ENCODE measurements at places on chromosomes 16 and 17. TPM values are rescaled to one million over a fixed set of nuclear protein-coding genes. Genes with fewer than 3 reads are reported as not detected.

- H3K4me1 ChIP-seq, result peaks cover 6% of the 10 kb centered on the region
- no peak for DNase-seq
- no peak overlapping the region for H3K27ac ChIP-seq
- H3K4me3 ChIP-seq, result no peak overlapping the region
These were observed 16.5 kb upstream of the ZC3H18 start for GRCh38 chr16:88553739-88554138.

DNA sequence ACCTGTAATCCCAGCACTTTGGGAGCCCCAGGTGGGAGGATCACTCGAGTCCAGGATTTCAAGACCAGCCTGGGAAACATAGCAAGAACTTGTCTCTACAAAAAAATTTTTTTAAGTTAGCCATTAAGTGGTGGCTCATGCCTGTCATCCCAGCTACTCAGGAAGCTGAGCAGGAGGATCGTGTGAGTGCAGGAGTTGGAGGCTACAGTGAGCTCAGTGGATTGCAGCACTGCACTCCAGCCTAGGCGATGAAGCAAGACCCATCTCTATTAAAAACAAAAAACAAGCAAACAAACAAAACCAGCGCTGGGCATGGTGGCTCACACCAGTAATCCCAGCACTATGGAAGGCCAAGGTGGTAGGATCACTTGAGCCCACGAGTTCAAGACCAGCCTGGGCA lies 38.0 kb downstream of the HEATR3 start:
- H3K4me1 ChIP-seq, result peaks cover 13% of the 10 kb centered on the region

ARL5C gene
- total RNA-seq, result not detected

DNA sequence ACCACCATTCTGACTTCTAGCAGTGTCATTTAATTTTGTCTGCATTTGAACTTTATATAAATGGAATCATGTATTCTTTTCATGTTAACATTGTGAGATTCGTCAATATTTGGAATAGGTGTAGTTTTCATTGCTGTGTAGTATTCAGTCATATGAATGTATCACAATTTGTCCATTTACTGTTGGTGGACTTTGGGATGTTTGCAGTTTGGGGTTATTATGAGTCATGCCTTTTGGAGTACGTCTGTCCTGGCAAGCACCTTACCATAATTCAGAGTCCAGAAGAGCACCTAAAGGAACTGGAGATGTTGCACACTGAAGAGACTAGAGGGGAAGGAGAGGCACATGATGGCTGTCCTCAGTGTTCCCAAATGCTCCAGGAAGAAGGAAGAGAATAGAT lies 3.1 kb upstream of the PHKG2 start:
- H3K4me3 ChIP-seq, result no peak overlapping the region
- no peak overlapping the region for H3K27ac ChIP-seq
- peaks cover 18% of the 10 kb centered on the region for H3K36me3 ChIP-seq
- no peak for DNase-seq
- H3K27me3 ChIP-seq, result no peaks in the 10 kb centered on the region

DNA sequence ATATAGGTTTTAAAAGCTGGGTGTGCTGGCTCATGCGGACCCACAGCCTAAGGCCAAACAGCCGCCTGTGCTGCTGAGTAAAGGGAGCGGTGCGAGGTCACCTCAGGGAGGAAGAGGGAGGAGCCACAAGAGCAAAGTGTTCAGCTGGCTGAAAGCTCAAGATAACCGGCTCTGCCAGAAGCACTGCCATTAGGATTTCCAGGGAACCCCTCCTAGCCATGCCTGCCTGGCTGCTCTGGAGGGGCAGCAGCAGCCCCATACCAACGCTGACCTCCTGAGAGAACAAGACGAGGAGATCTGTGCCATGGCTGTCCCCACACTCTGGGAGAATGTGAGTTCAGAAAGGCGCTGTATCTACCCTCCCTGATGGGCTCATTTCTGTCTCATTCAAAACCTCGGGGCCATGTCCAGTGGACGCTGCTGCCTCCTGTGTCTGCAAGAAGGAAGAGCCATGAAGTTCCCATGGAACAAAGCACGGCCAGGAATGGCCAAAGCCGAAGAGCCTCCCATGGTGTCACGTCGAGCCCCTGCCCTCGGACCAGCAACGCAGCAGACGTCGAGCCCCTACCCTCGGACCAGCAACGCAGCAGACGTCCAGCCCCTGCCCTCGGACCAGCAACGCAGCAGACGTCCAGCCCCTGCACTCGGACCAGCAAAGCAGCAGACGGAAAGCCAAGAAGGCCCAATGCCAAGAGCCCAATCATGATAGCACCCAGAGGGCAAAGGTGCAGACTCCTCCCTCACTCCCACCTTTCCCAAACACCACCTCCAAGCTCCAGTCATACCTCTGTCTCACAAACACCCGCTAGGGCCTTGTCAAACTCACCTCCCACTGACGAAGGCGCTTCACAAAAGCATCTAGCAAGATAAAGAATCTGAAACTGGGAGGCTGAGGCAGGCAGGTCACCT lies 107.0 kb downstream of the ANKRD11 start:
- H3K4me1 ChIP-seq, result peaks cover 61% of the 10 kb centered on the region
- no peaks in the 10 kb centered on the region for H3K36me3 ChIP-seq
- no peaks in the 10 kb centered on the region for H3K27me3 ChIP-seq
- H3K27ac ChIP-seq, result no peak overlapping the region

DNAH9 gene
- 3.0 TPM for total RNA-seq

GRCh38 chr17:42428141-42428944 lies 5.3 kb upstream of the CAVIN1 start:
- no peaks in the 10 kb centered on the region for H3K27me3 ChIP-seq
- H3K27ac ChIP-seq, result peak overlapping the region; percentile 66
- H3K4me3 ChIP-seq, result no peak overlapping the region
- DNase-seq, result peak; percentile 75
- H3K36me3 ChIP-seq, result no peaks in the 10 kb centered on the region

C17orf50 gene
- total RNA-seq, result not detected

GRCh38 chr17:31869797-31870568 lies 10.9 kb upstream of the COPRS start:
- no peak overlapping the region for H3K27ac ChIP-seq
- DNase-seq, result no peak
- peaks cover 98% of the 10 kb centered on the region for H3K36me3 ChIP-seq
- no peaks in the 10 kb centered on the region for H3K4me1 ChIP-seq

OGFOD3 gene
- total RNA-seq, result 13.0 TPM

GRCh38 chr16:62615526-62615925 lies 579.3 kb upstream of the CDH8 start:
- no peak for DNase-seq
- no peaks in the 10 kb centered on the region for H3K27me3 ChIP-seq
- no peaks in the 10 kb centered on the region for H3K4me1 ChIP-seq
- no peak overlapping the region for H3K27ac ChIP-seq
- H3K4me3 ChIP-seq, result no peak overlapping the region

DNA sequence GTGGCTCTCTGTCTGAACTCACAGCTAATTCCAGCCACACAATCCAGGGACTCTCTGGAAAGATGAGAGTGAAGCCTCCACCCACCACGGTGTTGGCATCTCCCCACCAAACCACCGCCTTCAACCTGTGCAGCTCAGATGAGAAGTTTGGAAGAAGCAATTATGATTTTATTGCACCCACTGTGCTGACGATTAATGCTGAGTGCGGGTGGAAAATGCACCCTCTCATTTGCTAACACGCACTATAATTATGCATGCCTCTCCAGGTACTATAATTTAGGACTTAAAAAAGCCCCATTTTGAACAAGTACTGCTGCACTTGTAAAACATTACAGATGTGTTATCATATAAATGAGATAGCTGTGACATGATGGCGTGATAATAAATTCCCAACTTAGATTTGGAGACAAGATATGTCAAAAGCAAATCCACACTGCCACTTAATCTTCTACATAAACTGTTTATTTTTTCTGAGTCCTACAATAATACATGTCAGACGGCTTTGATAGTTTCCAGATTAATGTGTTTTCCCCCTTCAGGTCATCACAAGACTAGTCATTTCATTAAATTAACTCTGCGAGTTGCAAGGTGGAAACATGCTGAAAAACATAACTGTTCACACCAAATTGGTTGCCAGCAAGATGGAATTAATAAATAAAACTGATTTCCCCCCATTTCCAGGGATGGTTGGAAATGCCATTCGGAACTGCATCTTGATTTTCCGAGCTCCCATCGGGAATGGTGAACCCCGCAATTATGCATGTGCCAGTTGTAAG lies 466.5 kb upstream of the MAF start:
- no peak overlapping the region for H3K27ac ChIP-seq
- H3K4me1 ChIP-seq, result no peaks in the 10 kb centered on the region
- no peak overlapping the region for H3K4me3 ChIP-seq
- H3K36me3 ChIP-seq, result no peaks in the 10 kb centered on the region
- no peak for DNase-seq

DNA sequence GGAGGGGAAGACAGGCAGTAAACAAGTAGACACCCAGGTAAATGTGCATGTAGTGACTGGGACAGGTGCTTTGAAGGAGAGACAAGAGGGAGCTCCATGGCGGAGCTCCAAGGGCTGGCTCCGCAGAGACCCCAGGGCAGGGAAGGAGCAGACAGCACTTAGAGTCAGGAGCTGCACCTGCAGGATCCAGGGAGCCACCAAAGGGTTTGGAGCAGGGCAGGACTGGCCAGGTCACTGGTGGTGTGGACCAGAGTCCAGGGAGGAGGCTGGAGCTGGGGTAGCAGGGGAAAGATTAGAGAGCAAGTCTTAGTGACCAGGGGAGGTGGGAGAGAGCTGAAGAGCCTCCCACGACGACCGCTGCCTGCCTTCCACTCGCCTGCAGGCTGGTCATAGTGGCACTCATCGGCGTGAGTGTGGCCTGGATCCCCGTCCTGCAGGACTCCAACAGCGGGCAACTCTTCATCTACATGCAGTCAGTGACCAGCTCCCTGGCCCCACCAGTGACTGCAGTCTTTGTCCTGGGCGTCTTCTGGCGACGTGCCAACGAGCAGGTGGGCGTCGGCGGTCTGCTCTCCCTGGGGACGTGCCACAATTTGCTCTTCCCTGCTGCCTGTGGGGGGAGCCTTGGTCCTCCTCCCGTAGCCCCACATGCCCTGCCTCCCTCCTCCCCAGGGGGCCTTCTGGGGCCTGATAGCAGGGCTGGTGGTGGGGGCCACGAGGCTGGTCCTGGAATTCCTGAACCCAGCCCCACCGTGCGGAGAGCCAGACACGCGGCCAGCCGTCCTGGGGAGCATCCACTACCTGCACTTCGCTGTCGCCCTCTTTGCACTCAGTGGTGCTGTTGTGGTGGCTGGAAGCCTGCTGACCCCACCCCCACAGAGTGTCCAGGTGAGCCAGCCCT lies 14.7 kb upstream of the FAM83G start:
- no peak for DNase-seq
- H3K4me3 ChIP-seq, result no peak overlapping the region
- no peaks in the 10 kb centered on the region for H3K36me3 ChIP-seq

DNA sequence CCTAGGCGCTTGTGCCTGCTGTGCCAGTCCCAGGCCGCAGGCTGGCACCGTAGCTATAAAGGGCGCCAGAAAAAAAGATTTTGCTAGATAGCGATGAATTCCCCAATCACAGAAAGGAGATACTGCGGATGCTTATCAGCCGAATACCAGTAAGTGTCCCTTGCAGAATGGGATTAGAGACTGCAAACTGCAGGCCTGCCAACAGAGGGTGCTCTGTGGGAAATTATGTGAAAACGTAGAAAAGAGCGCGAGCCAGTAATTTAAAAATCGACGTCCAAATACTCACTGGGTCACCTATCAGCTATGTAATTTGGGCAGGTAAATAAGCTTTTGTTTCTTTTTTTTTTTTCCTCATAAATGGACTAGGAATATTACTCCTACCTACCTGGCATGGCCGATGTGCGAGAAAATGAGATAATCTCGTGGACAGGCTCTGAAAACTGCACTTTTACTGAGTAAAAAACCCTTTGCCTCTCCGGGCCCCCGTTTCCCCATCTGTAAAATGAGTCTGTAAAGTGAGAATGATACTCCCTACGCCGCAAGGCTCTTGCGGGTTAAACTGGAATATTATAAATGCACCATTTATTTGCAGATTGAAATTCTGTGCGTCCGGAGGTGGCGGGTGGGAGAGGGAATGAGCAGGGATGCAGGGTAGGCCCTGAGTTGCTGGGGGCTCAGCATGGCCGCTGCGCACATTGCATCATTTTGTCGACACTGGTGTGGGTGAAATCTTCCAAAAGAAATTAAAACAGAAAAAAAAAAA lies 1.2 kb upstream of the COG1 start:
- DNase-seq, result no peak
- peak overlapping the region; percentile 77 for H3K27ac ChIP-seq
- peaks cover 28% of the 10 kb centered on the region for H3K4me1 ChIP-seq
- H3K4me3 ChIP-seq, result peak overlapping the region; percentile 87

KRTAP4-1 gene
- 51.7 TPM for total RNA-seq

All from suprapubic skin (tissue), 4 donors.